ENCODE measurements at places on chromosomes 16 and 17. TPM values are rescaled to one million over a fixed set of nuclear protein-coding genes. Genes with fewer than 3 reads are reported as not detected.

KRTAP2-1 gene
- total RNA-seq = not detected

OTOP2 gene
- total RNA-seq = not detected

KRTAP3-1 gene
- not detected for total RNA-seq

MRPS23 gene
- total RNA-seq = 33.3 TPM

TEDC2 gene
- 3.9 TPM for total RNA-seq

KRT27 gene
- total RNA-seq = not detected

DRC7 gene
- not detected for total RNA-seq

SLC5A11 gene
- total RNA-seq = not detected

VASN gene
- 81.8 TPM for total RNA-seq

MEOX1 gene
- 0.07 TPM for total RNA-seq

SCARF1 gene
- 0.51 TPM for total RNA-seq

ABCA9 gene
- total RNA-seq = 0.29 TPM

HES7 gene
- 0.70 TPM for total RNA-seq

SYNGR3 gene
- total RNA-seq = 0.74 TPM

NDUFAB1 gene
- 79.2 TPM for total RNA-seq

PYY gene
- total RNA-seq = not detected

TAT gene
- 0.35 TPM for total RNA-seq

CTRB2 gene
- not detected for total RNA-seq

ABCA10 gene
- total RNA-seq = 0.92 TPM

ADAP2 gene
- 1.3 TPM for total RNA-seq
